Fibroblast of lung (primary cell): ENCODE measurements at places on chromosomes 7 and 10. TPM values are rescaled to one million over a fixed set of nuclear protein-coding genes. Genes with fewer than 3 reads are reported as not detected.

GRCh38 chr7:43196379-43196778 is 83.9 kb downstream of the HECW1 start:
- DNase-seq, result no peak

- DNase-seq, result peak; percentile 1
Observed at GRCh38 chr7:96596120-96596826, 113.4 kb downstream of the SEM1 start.

- DNase-seq, result no peak
Observed at GRCh38 chr7:109256762-109257560, 687.3 kb downstream of the DNAJB9 start.

- peak; percentile 89 for DNase-seq
Observed at GRCh38 chr10:62045765-62046521, 144.4 kb downstream of the ARID5B start.

DNA sequence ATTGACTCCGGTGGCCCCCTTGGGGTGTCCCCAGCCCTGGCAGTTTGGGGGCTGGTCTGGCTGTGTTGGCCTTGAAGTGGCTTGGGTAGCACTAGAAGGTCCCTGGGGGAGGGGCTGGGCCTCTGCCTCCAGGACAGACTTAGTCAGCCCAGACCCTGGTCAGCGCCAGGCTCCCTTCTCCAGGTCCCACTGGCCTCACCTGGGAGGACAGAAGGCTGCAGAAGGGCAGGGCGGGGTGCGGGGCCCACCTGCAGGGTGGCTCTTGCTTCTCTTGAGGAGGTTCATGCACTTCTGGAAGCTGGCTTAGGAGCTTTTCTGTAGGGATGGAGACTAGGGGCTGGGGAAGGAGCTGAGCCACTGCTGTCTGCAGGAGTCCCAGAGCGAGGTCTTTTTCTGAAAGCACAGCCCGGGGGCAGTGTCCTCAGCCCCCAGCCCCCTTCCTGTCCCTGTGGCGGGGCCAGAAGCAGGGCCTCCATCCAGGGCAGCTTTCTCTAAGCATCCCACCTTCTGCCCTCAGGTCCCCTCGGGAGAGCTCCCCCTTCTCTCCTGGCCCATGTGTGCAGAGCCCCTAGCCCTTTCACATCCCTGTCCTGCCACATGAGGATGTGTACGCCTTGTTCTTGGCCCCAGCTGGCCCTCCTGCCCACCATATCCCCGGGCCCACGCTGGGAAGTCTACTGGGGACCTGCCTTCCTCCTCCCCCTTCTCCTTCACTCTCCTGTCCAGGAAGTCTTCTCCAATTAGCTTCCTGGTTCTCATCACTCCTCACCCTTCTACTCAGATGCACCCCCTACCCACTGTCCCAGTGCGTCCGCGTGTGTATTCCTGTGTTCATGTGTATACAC is 11.0 kb downstream of the TBATA start:
- no peak for DNase-seq

GRCh38 chr7:122695816-122696215 is 3.1 kb downstream of the RNF133 start:
- DNase-seq, result no peak

GRCh38 chr7:130959743-130960207 is 225.8 kb upstream of the KLF14 start:
- DNase-seq, result peak; percentile 87

- DNase-seq, result no peak
Observed at GRCh38 chr10:128860574-128860973, 606.5 kb upstream of the MGMT start.

DNA sequence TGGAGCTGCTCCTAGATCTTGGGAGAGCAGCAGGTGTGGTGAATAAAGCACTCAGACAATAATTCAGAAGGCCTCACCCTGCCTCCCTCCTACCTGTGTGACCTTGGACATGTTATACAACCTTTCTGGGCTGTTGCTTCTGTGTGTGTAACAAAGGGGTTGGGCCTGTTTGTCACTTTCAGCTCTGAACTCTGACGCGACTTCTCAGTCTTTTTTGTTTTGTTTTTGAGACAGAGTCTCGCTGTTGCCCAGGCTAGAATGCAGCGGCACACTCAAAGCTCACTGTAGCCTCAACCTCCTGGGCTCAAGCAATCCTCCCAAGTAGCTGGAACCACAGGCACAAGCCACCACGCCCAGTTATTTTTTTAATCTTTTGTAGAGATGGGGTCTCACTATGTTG is 89.3 kb downstream of the DNMBP start:
- DNase-seq, result no peak

Gene SPDYE9
- not detected in 2 replicates for total RNA-seq

Gene GIMAP8
- total RNA-seq, result under 0.01 TPM in 2 replicates

Gene EIF4EBP2
- 18.0 and 21.8 TPM in 2 replicates for total RNA-seq
